ENCODE measurements at places on chromosomes 5 and 9. TPM values are rescaled to one million over a fixed set of nuclear protein-coding genes. Genes with fewer than 3 reads are reported as not detected.

The ADAMTSL1 gene
- total RNA-seq = 45.4 TPM

The GMCL2 gene
- not detected for total RNA-seq

The ALDH7A1 gene
- 15.8 TPM for total RNA-seq

The FCN2 gene
- total RNA-seq = not detected

The MFAP3 gene
- 46.0 TPM for total RNA-seq

The IFNA13 gene
- not detected for total RNA-seq

The LCNL1 gene
- not detected for total RNA-seq

The BTNL3 gene
- total RNA-seq = not detected

The GPR150 gene
- total RNA-seq = 1.9 TPM

The BARHL1 gene
- not detected for total RNA-seq

The PCDH12 gene
- total RNA-seq = 17.1 TPM

The PCDHB14 gene
- 0.20 TPM for total RNA-seq

The IL3 gene
- total RNA-seq = not detected

The PCDHB11 gene
- total RNA-seq = not detected

The VDAC1 gene
- 274 TPM for total RNA-seq

The FBLL1 gene
- total RNA-seq = not detected

The UIMC1 gene
- 19.7 TPM for total RNA-seq

The SLCO6A1 gene
- not detected for total RNA-seq

The GPRIN1 gene
- 8.8 TPM for total RNA-seq

The PCDHGB4 gene
- total RNA-seq = 4.2 TPM

The QRFP gene
- total RNA-seq = not detected

The C5 gene
- total RNA-seq = 0.54 TPM

The N4BP3 gene
- total RNA-seq = 13.1 TPM

The IL13 gene
- total RNA-seq = not detected

The MARCOL gene
- not detected for total RNA-seq

The GPX8 gene
- 102 TPM for total RNA-seq

The RNF183 gene
- not detected for total RNA-seq

The HCN1 gene
- total RNA-seq = not detected

The SAXO1 gene
- not detected for total RNA-seq

The GFI1B gene
- not detected for total RNA-seq

The ACTBL2 gene
- not detected for total RNA-seq

The SLC36A2 gene
- total RNA-seq = not detected

The MSX2 gene
- 0.25 TPM for total RNA-seq

The GARIN3 gene
- total RNA-seq = not detected

The SPINK1 gene
- total RNA-seq = not detected

The WHRN gene
- 0.79 TPM for total RNA-seq

The BHMT2 gene
- total RNA-seq = 1.6 TPM

The FOXD4L6 gene
- total RNA-seq = not detected

The SLU7 gene
- total RNA-seq = 41.4 TPM

The PCSK1 gene
- total RNA-seq = 2.8 TPM

The SPINK6 gene
- total RNA-seq = not detected

The TRIM7 gene
- 16.6 TPM for total RNA-seq

The ZNF354C gene
- total RNA-seq = 3.1 TPM

The GABRG2 gene
- not detected for total RNA-seq

The MYOZ3 gene
- total RNA-seq = 0.05 TPM

The IL5 gene
- not detected for total RNA-seq

The ZNF608 gene
- total RNA-seq = 11.0 TPM

The MYMK gene
- not detected for total RNA-seq
